Fibroblast of the aortic adventitia (primary cell): ENCODE measurements at places on chromosomes 11 and 22. TPM values are rescaled to one million over a fixed set of nuclear protein-coding genes. Genes with fewer than 3 reads are reported as not detected.

The GUCY1A2 gene
- total RNA-seq, result 1.1 and 1.6 TPM in 2 replicates

The ELFN2 gene
- 0.18 and 0.33 TPM in 2 replicates for total RNA-seq

The MRGPRX2 gene
- total RNA-seq, result not detected in 2 replicates

The IGLL1 gene
- not detected in 2 replicates for total RNA-seq

The MICAL2 gene
- 31.9 and 146 TPM in 2 replicates for total RNA-seq

The KLHDC7B gene
- total RNA-seq, result 1.1 and 2.4 TPM in 2 replicates

The MIEF1 gene
- total RNA-seq, result 24.0 and 27.7 TPM in 2 replicates

The SAA1 gene
- not detected in 2 replicates for total RNA-seq

The SLC1A2 gene
- 10.5 and 23.6 TPM in 2 replicates for total RNA-seq

The SMIM38 gene
- total RNA-seq, result 0.09 and 0.33 TPM in 2 replicates

The SYTL2 gene
- 5.2 and 52.4 TPM in 2 replicates for total RNA-seq

The C1QTNF5 gene
- 5.3 and 90.8 TPM in 2 replicates for total RNA-seq

The C11orf21 gene
- not detected in 2 replicates for total RNA-seq

The DLG2 gene
- total RNA-seq, result 3.0 and 5.8 TPM in 2 replicates

The OR2AT4 gene
- total RNA-seq, result under 0.01 TPM in 1 of 2 replicates, not detected in the other

The RBX1 gene
- total RNA-seq, result 12.8 and 73.1 TPM in 2 replicates

The BIK gene
- total RNA-seq, result not detected in 2 replicates

The MS4A15 gene
- not detected in 2 replicates for total RNA-seq

The HTR3B gene
- not detected in 2 replicates for total RNA-seq

The RFPL1 gene
- total RNA-seq, result not detected in 2 replicates

The SMC1B gene
- 0.08 and 0.09 TPM in 2 replicates for total RNA-seq

The LMNTD2 gene
- total RNA-seq, result 0.36 TPM in 1 of 2 replicates, not detected in the other

The GAL3ST3 gene
- not detected in 2 replicates for total RNA-seq

The KRTAP5-8 gene
- total RNA-seq, result not detected in 2 replicates

The TPBGL gene
- 0.08 TPM in 1 of 2 replicates, not detected in the other for total RNA-seq

The LMO2 gene
- total RNA-seq, result 5.6 and 21.8 TPM in 2 replicates

The MUC5AC gene
- total RNA-seq, result under 0.01 TPM in 1 of 2 replicates, not detected in the other

The GDPD4 gene
- not detected in 2 replicates for total RNA-seq

The OR51E2 gene
- not detected in 2 replicates for total RNA-seq

The MS4A6E gene
- total RNA-seq, result not detected in 2 replicates

The NAALAD2 gene
- total RNA-seq, result 3.7 and 7.9 TPM in 2 replicates

The PHOX2A gene
- not detected in 2 replicates for total RNA-seq

The NPAS4 gene
- 0.18 TPM in 1 of 2 replicates, not detected in the other for total RNA-seq

The GRAP2 gene
- total RNA-seq, result not detected in 2 replicates

The OR4A47 gene
- not detected in 2 replicates for total RNA-seq

The PRR33 gene
- not detected in 2 replicates for total RNA-seq

The SLC22A24 gene
- total RNA-seq, result not detected in 2 replicates

The DERL3 gene
- 0.36 TPM in 1 of 2 replicates, not detected in the other for total RNA-seq

The ELMOD1 gene
- 0.36 and 0.90 TPM in 2 replicates for total RNA-seq

The OR5P2 gene
- not detected in 2 replicates for total RNA-seq

The ART5 gene
- 0.81 and 3.4 TPM in 2 replicates for total RNA-seq

The GPR83 gene
- not detected in 2 replicates for total RNA-seq

The PNPLA2 gene
- 20.0 and 27.7 TPM in 2 replicates for total RNA-seq

The ARHGAP20 gene
- 17.5 and 20.0 TPM in 2 replicates for total RNA-seq

The SMTNL1 gene
- not detected in 2 replicates for total RNA-seq

The LYVE1 gene
- total RNA-seq, result not detected in 2 replicates

The APOL5 gene
- not detected in 2 replicates for total RNA-seq

The TTC36 gene
- 0.81 TPM in 1 of 2 replicates, not detected in the other for total RNA-seq
